Aorta (tissue), 5 donors: ENCODE measurements at places on chromosomes 5 and 9. TPM values are rescaled to one million over a fixed set of nuclear protein-coding genes. Genes with fewer than 3 reads are reported as not detected.

GRCh38 chr5:156356238-156356637, 29.3 kb downstream of the SGCD start:
- no peak for DNase-seq

DNA sequence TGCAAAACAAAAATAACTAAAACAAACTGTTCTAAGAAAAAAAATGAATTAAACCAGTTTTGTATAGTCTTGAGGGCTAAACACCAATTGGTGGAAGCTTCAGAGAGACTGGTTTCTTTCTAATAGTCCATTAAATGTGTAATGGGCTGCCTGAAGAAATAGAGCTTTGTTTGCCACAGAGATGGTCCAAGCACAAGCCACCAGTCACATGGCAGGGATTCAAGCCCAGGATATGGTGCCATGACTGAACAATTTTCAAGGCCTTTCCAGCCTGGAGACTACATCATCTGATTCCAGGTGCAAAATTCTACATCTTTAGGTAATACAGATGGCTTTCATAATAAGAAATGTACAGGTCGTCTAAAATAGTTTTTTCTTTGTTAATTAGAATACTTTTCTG, 355.3 kb downstream of the NR2F1-AS1 start:
- DNase-seq, result no peak

DNA sequence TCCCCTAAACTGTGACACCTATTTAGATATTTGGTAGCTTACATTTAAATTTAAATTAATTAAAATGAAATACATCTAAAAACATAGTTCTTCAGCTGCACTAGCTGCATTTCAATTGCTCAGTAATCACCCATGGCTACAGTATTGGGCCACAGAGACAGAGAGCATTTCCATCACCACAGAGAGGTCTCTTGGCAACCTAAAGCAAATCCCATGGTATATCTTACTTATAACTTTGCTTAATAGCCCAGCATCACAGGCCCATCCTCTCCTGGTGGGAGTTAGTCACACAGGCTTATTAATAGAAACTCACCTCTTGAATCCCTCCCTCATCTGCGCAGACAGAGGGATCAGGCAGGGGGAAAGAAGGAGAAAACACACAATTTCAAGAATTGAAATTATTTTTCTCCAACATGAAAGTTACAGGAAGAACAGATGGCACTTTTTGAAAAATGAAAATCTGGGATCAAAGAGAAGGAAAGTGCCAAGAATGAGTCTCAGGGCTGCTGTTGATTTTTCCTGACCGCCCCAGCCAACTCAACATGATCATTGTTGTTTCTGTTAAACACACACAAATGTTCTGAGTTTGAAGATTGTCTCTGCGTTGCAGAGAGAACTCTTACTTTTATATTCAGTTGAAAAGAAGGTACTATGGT, 144.6 kb downstream of the CMYA5 start:
- DNase-seq, result no peak

- no peak for DNase-seq
These were observed 30.1 kb downstream of the GALNT10 start for GRCh38 chr5:154220625-154221024.

DNA sequence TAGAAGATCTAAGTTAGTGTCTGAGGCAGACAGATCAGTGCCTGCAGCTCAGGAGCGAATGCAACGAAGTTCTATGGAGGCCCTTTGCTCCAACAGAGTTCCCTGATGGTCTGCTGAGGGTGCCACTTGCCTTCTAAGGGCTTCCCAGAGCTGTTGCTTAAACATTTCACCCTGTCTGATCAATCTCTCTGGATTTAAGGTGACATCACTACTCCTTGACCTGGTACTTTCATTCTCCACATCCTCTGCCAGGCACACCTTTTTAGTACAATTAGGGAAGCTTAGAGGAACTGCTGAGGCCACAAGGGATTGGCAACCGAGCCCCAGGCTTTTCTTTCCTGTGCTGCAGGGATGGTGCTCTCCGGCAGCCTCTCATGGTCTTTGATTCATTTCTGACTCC, 94.2 kb upstream of the IFNK start:
- DNase-seq, result no peak

- DNase-seq, result no peak
These were observed 8.5 kb upstream of the PCDHB15 start for GRCh38 chr5:141236516-141237313.

Gene RAB14
- polyA plus RNA-seq, result 29.3 TPM

Gene GABRA1
- not detected for polyA plus RNA-seq

Gene EGR1
- polyA plus RNA-seq, result 300 TPM

Gene IRX4
- not detected for polyA plus RNA-seq

DNA sequence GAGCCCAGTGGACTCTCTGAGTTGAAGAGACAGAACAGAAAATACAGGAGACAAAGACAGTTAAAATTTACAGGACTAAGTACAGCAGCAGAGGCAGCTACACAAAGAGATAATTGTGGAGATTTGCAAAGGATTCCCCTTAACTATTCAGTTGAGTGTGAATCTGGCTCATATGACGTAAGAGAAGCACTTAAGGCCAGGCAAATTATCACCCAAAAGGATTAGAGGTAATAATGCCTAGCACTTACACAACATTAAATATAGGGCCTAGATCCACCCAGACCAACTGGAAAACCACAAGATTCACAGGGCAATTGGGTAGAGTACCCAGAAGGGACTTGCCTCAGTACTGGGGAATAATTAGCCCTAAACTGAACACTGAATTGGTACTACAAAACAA, 41.3 kb downstream of the ADAMTS6 start:
- no peak for DNase-seq

DNA sequence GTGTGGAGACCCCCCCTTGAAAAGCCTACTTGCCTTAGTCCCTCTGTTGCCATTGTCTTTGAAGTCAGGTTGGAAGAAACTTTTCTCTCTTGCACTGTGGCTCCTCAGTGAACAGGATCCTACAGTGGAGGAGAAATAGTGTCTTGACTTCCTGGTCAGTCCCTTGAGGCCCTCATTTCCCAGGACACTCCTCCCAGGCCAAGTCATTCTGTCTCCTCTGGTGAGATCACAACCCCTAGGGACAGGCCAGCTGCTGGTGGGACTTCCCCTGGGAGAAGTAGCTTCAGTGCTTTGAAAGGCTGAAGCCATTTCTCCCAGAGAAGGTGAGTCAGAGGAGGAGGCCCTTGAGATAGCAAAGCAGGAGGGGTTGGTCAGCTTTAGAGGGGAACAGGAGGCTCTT, 10.1 kb upstream of the GRIA1 start:
- DNase-seq, result no peak

DNA sequence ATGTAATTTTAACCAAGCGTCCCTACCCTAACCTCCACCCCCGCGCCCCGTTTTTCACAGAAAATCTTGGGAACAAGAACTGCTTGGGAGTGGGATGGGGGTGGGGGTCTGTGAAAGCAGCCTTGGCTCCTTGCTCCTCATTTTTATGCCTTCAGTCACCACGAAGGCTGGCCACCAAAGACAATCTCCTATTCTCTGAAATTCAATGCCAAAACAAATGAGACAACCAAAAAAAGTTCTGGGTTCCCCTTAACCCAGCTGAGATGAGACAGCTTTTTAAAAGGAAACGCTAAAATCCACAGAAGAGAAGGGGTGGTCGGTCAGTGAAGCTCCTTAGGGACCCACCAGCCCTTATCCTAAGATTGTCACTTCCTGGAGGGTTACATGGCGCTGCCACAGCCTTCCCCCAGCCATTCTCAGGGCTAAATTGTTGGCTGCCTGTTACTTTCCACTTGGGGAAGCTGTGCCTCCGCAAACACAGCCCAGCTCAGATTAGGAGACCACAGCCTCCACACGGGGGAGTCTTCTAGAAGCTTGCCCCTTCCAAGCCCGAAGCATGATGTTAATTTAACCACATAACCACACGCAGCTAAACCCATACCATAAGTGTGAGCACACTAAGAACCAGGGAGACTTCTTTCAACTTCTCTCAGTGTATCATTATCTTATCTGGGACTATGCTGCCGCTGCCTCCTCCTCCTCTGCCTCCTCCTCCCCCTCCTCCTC, 136.3 kb downstream of the FOXD1 start:
- peak; percentile 55 for DNase-seq

DNA sequence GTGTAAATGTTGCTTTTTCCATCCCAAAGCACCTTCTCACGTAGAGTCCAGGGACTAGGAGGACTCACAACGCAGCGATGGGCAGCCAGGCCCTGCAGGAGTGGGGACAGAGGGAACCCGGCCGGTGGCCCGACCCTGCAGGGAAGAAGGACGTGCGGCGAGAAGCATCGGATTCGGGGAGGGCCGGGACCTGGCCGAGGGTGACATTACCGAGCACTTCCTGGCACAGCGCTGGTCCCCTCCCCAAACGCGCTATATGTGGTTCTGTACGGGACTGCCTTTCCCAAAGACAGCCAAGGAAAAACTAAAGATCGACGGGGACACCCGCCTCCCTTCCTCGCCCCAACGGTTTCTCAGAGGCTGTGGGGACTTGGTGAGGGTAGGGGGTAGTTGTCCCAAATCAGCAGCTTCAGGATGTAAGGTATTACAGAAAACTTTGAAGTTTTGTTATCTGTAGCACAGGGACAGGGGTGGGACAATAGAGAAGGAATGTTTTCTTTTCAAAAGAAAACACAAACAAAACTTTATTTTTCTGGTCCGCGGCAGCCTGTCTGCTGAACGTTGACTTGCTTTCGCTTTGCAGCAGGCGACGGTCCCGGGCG, 887 bp upstream of the MAP3K1 start:
- peak; percentile 60 for DNase-seq

- DNase-seq, result no peak
These were observed 15.0 kb upstream of the HSPB3 start for GRCh38 chr5:54440456-54440893.

GRCh38 chr9:124040935-124041816, 29.6 kb downstream of the LHX2 start:
- DNase-seq, result peak; percentile 60

DNA sequence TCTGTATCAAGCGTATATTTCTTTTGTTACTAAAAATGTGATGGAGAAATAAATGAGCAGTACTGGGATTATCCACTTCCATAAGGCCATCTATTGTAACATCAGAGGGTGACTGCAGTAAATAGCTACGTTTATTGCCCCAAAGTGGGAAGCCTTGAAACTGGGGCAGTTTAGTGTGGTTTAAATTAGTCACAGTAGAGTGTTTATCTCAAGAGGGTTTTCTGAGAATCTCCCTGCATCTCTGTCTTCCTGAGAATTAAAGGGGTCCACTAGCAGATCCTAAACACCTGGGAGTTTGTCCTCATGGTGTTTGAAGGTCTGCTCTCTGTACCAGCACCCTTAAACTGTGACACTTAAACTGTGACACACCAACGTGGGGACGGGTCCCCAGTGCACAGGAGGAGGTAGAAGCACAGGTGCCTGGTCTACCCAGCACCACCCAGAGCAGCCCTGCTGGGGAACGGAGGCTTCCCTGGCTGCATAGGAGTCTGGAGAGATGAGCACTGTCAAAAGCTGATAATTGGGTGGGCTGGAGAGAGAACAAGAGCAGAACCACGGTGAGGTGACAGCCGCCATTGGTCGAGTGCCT, 25.2 kb downstream of the PRRC2B start:
- DNase-seq, result peak; percentile 47

Gene ZNF367
- 1.4 TPM for polyA plus RNA-seq

DNA sequence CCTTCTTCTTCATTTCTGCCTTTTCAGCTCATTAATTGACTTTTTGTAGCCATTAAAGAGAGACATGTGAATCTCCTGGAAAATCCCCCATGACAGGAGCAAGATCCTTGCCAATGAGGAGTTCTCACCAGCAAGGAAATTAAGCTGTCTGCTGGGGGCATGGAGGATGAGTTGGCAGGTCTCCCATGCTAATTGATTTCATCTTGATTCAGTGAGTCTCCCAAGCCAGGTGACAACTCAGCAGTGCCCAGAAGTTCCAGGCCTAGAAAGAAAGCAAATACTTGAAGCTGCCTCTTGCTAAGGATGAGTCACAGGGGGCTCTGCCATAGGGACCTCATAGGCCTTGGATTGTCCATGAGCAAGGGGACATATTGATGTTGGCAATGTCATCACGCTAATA, 30.0 kb upstream of the ADRA1B start:
- no peak for DNase-seq

DNA sequence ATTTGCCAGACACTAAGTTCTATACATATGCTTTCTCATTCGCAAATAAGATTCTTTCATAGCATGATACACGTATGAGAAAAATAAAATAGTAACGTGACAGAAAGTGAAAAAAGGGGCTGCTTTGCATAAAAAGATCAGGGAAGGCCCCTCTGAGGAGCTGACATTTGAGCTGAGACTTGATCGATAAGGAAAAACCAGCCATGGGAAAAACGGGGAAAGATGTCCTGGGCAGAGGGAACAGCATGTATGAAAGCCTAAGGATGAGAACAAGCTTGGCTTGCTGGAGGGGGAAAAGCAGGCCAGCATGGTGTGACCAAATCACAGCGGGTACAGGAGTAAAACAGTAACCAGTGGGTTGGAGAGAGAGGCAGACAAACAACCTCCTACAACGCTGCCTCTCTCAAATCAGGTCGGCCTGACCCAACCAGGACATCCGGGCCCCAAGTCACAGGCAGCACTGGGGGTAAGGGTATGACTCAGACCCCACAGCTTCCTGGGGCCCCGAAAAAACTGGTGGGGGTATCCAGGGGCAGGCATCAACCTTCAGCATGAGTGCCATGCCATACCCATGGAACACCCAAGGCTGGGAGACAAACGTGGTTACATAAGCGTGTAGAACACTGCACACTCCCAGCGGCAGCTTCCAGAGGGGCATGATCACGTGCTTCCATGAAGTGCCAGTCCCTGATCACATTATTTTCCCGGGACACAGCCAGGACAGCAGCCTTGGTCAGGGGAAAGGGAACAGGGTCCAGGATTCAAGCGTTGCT, 2.2 kb downstream of the TNIP1 start:
- DNase-seq, result peak; percentile 59
